T-helper 2 cell (primary cell): ENCODE measurements at places on chromosomes 6 and 20.

GRCh38 chr20:36126836-36127527 is 27.6 kb upstream of the EPB41L1 start:
- no peak for DNase-seq

DNA sequence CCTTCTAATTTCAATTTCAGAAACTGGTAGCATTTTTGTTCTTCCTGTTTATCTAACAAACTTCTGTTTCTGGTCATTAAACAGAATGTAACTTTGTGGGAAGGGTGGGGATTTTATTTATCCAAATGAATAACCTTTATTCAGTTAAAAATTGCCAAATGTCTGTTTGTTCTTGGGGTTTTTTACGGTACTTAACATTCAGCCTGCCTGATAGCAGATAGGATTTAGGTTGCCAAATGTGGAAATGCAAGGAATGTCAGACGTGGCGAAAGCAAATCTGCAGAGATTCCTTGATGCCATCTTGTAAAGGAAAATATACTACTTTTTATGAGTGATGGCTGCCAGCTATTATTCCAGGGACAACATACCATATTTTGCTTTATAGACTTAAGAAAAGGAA is 95.7 kb downstream of the LYRM2 start:
- DNase-seq, result no peak

- no peak for DNase-seq
Observed at GRCh38 chr6:14730654-14731053, 515.2 kb upstream of the JARID2 start.

GRCh38 chr6:168193816-168194721 is 115.1 kb upstream of the FRMD1 start:
- DNase-seq, result no peak

- DNase-seq, result no peak
Observed at GRCh38 chr20:23492292-23492691, 1.4 kb downstream of the CST8 start.

DNA sequence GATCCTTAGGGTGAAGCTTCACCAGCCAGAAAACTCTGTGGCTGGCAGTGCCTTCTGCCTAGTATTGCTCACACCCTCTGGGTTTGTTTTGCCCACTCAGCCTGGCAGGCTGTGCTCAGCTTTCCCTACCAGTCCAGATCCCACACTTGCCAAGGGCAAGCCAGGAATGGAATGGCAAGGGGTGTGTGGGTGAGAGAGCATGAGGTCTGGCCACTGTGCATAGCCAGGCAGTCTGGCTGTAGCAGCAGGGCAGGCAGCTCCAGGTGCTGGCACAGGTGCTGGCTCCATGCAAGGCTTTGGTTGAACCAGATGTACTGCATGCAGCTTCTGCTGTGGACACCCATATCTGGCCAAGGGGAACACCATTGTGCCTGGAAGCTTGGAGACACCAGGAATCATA is 1720.3 kb downstream of the HACE1 start:
- no peak for DNase-seq

DNA sequence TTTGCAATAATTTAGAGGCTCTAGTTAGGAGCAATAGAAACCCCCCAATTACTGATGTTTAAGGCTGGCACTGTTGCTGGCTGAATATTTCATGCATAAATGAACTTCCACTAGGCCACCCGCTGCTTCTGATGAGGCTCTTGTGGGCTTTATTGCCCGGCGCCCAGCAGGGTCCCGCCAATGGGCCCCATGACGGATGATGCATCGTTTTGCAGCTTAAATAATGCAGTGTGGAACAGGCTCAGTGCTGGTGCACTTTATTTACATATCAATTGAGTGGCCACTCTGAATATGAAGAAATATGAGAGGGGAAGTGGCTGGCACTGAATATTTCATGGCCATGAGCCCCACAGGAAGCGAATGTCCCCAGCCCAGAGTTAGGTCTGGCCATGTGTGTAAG is 155.3 kb upstream of the MAFB start:
- DNase-seq, result no peak

- DNase-seq, result no peak
Observed at GRCh38 chr20:37558779-37559178, 31.1 kb upstream of the BLCAP start.

DNA sequence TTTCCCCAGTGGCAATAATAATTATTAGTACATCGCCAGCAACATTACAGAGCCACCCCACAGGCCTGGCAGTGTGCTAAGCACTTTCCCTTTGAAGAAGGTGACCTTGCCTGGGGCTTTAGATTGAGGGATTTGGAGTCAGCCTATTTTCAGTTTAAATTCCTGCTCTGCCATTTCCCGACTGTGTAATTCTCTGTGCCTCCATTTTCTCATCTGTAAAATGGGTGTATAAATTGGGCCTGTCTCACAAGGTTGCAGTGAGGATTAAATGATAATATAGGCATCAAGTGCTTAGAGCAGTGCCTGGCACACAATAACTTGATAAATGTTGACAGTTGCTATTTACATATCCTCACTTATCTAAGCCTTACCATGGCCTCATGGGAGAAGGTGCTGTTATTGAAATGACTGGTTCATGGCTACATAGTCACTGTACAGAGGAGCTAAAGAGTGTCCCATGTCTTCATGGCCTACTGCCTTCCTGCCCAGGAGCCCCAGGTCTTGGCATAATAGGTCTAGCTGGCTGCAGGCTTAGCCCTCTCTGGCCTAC is 5.1 kb upstream of the SCRT2 start:
- no peak for DNase-seq

DNA sequence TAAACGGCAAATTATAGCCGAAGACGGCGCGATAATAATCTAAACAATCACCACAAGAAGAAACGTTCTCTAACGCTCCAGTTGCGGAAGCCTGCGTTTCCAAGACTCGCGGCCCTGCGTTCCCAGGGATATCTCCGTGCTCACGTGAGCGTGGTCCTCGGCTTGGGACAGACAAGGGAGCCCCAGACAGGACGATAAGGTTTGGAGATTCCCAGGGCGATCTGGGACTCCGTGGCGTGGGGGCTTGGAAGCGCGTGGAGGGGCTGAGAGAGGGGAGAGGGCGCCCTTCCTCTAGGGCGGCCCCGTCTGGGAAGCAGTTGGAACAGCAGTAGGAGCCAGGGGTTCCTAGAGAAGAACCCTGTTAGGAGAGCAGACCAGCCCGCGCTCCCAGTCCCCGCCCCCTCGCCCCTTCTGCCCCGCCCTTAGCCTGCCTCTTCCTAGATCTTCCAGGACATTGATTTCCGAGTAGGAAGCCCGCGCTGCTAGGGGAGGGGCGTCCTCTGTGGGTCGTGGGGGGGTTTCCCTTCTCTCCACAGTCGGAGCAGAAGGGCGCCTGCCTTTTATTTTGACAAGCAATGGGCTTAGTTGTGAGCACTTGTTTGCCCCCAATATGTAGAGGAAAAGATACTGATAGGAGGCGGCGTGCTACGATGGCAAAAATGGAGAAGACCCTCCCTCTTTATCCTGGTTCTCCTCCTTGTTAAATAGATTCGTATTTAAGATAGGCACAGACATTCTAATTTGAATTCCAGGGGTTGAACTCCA is 10.6 kb downstream of the NRN1 start:
- DNase-seq, result no peak

DNA sequence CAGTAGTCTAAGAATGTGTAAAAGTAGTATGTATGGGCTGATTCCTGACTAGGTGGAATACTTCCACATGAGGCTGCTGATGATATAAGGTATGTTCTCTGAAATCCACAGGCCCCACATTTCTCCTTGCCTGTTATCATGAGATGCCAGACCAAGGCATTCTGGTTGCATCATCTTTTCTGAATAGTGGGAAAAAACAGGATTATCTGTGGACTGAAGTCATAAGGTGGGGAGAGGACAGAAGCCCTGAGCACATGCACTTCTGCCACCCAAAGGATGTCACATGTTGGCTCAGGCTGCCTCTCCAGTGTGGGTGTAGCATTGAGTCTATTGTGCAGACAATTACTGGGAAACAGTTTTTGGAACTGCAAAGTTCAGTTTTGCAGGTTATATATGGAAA is 184.5 kb upstream of the RAB32 start:
- DNase-seq, result no peak

GRCh38 chr6:168793649-168794048 is 352.7 kb downstream of the SMOC2 start:
- no peak for DNase-seq

DNA sequence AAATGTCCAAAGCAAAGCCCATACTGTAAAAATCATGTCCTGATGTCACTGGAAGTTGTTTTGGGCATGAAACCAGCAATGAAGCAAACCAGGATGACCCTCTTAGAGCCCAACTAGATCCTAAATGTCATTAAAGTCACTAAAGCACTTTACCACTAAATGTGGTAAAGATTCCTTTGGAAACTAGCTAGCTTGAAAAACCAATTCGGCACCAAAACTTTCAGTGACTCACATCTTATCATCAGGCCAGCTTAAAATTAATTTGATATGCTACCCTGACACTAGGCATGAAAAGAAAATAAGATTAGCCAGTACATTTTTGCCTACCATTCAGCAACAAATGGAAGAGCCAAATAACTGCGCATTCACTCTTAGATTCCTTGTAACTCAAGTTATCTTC is 145.8 kb downstream of the PACRG start:
- no peak for DNase-seq

DNA sequence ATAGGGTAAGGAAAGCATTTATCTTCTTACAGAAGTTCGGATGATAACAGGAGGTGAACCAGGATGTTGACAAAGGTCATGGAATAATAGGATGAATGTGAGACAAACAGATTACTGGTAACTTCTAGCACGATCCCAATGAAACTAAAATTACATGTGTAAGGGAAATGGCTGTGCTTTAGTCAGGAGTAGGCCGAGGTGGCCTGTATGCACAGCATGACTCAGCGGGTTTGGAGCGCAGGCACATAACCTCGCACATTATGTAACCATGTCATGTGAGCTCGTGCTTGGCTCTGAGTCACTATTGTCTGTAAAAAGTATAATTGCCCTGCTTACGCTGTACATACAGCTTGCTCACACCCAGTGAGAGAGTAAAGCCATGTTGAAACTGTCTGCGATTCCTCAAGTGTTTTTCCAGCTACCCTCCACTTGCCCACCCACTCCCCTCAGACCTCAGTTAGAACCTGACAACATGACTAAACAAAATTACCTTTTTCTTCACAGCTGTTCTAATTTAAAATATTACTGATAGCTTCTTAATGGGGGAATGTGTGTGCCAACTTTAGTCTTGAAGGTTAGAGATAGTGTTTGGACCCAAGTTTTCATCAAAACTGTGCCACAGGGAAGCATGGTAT is 8.2 kb downstream of the CYB5R4 start:
- DNase-seq, result no peak

DNA sequence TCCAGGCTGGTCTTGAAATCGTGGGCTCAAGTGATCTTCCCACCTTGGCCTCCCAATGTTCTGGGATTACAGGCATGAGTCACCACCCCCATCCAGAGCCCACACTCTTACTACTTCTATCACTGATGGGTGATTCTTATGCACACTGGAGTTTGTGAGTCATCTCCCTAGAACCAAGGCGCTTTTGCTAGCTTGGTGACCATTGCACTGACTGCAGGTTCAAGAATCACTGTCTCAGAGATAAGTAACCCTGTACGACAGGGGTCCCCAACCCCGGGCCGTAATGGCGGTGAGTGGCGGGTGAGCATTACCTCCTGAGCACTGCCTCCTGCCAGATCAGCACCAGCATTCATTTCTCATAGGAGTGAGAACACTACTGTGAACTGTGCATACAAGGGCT is 118.8 kb downstream of the MAP3K7 start:
- no peak for DNase-seq

GRCh38 chr6:141890661-141891060 is 242.1 kb upstream of the GJE1 start:
- no peak for DNase-seq

GRCh38 chr20:49853640-49854039 is 41.0 kb downstream of the SLC9A8 start:
- no peak for DNase-seq

GRCh38 chr6:11434565-11435326 is 102.8 kb upstream of the TMEM170B start:
- DNase-seq, result no peak

- no peak for DNase-seq
Observed at GRCh38 chr20:58330249-58330648, 20.7 kb downstream of the RAB22A start.

DNA sequence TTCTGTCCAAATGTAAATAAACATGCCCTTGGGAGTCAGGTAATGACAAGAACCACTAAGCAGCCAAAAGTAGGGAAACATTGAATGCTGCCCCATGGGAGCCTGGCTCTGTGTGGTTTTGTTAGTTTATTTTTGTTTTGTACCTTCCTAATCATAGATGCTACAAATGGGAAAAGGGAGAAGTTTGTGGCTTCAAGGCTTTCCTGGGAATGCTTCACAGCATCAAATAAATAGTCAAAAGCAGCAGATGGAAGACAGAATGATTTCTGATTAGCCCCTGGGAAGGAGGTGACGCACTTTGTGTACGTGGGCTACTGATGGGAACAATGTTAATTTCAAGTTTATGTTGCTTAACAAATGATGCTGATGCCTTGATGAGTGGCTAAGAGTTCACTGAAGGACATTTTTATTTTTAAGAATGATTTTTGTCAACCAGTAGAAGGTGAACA is 532.7 kb downstream of the BCKDHB start:
- no peak for DNase-seq

- DNase-seq, result no peak
Observed at GRCh38 chr6:152462716-152463115, 174.4 kb downstream of the SYNE1 start.

GRCh38 chr6:107411161-107411560 is 48.2 kb downstream of the PDSS2 start:
- no peak for DNase-seq

DNA sequence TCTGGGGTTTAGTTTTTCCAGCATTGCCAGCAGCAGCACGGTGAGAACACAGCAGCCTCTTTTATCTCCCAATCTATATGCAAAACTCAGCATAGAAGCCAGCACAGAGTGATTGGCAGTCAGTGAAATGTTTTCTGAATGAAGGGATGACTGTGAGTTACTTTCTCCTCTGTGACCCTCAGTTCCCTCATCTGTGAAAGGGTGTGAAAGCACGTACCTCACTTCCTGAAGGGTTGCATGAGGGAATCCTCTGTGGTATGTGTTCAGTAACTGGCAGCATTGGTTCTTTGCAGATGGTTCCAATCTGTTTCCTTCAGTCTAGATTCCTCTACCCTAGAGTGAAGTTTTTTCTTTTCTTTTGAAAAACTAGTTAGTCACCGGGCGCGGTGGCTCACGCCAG is 40.0 kb downstream of the EFCAB8 start:
- no peak for DNase-seq

- no peak for DNase-seq
Observed at GRCh38 chr6:88494401-88495140, 328.4 kb upstream of the CNR1 start.

DNA sequence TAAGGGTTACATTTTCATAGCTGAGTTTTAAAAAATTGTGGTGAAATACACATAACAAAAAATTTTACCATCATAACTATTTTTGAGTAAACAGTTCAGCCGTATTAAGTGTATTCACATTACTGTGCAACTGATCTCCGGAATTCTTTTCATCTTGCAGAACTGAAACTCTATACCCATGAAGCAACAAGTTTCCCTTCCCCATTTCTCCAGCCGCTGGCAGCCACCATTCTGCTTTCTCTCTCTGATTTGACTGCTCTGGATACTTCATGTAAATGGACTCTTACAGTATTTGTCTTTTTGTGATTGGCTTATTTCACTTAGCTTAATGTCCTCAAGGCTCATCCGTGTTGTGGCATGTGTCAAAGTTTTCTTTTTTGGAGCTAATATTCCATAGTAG is 341.6 kb downstream of the QKI start:
- no peak for DNase-seq
